Psoas muscle (tissue), 8 donors: ENCODE measurements at places on chromosomes 6 and 20. TPM values are rescaled to one million over a fixed set of nuclear protein-coding genes. Genes with fewer than 3 reads are reported as not detected.

DNA sequence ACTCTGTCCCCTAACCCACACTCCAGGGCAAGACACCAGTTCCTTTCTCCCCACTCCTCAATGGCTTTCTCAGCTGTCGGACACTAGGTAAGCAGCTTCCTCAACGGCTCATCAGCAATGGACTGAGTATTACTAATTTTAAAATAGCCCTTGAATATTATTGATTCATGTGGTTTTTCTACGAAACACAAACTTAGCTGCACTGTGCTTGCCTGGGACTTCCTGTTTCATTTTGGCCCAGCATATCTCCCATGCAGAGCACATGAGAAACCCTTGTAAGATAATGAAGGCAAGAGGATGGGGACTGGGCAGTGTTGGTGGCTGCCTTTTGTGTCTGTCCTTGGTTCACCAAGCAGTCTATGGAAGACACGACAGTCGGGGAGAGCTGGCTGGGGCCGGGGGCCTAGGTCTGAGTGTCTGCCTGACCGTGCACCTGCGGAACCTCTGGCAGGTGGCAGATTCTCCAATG is 48.9 kb downstream of the RNASET2 start:
- DNase-seq = no peak
- H3K27ac ChIP-seq = no peak overlapping the region
- no peaks in the 10 kb centered on the region for H3K36me3 ChIP-seq
- no peaks in the 10 kb centered on the region for H3K4me1 ChIP-seq
- H3K4me3 ChIP-seq = no peak overlapping the region
- H3K27me3 ChIP-seq = peaks cover 2% of the 10 kb centered on the region

Gene JAG1
- 14.4 TPM for total RNA-seq

Gene SIRPB2
- 1.8 TPM for total RNA-seq

GRCh38 chr6:160197662-160198061 is 61.0 kb downstream of the SLC22A2 start:
- no peaks in the 10 kb centered on the region for H3K36me3 ChIP-seq
- DNase-seq = no peak
- no peak overlapping the region for H3K27ac ChIP-seq
- no peaks in the 10 kb centered on the region for H3K4me1 ChIP-seq
- no peaks in the 10 kb centered on the region for H3K27me3 ChIP-seq
- H3K4me3 ChIP-seq = no peak overlapping the region
